ENCODE measurements at places on chromosomes 16 and 17. TPM values are rescaled to one million over a fixed set of nuclear protein-coding genes. Genes with fewer than 3 reads are reported as not detected.

- no peak overlapping the region for H3K4me3 ChIP-seq
- H3K27ac ChIP-seq = no peak overlapping the region
- no peaks in the 10 kb centered on the region for H3K36me3 ChIP-seq
- H3K27me3 ChIP-seq = no peaks in the 10 kb centered on the region
Measured at GRCh38 chr16:10520869-10521578, 59.4 kb downstream of the EMP2 start.

GRCh38 chr16:23729503-23730424 is 16.7 kb upstream of the ERN2 start:
- H3K4me3 ChIP-seq = no peak overlapping the region
- peaks cover 16% of the 10 kb centered on the region for H3K27me3 ChIP-seq
- H3K27ac ChIP-seq = no peak overlapping the region

GRCh38 chr17:81129289-81129688 is 36.0 kb upstream of the PVALEF start:
- no peak overlapping the region for H3K4me3 ChIP-seq
- no peaks in the 10 kb centered on the region for H3K27me3 ChIP-seq
- no peak overlapping the region for H3K27ac ChIP-seq
- no peak for DNase-seq
- H3K36me3 ChIP-seq = no peaks in the 10 kb centered on the region

Gene SERPINF2
- 4.8 TPM for total RNA-seq

DNA sequence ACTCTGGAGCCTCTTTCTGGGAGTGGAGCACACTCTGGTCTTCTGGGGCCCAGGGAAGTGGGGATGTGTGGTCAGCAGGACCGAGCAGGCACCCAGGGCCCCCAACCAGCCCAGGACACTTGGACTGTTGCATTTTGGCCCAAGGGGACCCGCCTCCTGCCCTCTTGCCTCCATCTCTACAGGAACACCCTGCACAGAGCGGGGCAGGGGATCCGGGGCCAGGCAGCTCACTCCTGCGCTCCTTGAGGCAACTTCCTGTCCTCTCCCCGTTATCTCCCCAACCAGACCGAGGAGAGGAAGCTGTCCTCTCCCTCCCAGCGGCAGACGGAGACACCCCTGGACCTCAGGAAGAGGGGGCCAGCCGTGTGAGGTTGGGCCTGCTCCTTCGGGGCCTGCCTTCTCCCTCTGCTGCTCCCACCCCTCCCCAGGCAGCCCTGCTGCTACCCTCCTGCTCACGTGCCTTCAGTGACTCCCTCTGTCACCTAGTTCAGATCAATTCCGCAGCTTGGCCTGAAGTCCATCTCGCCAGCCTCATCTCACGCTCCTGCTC is 10.0 kb upstream of the ATP2A3 start:
- no peak overlapping the region for H3K27ac ChIP-seq
- peaks cover 69% of the 10 kb centered on the region for H3K4me1 ChIP-seq
- H3K4me3 ChIP-seq = no peak overlapping the region
- no peaks in the 10 kb centered on the region for H3K36me3 ChIP-seq
- no peaks in the 10 kb centered on the region for H3K27me3 ChIP-seq

- H3K4me1 ChIP-seq = no peaks in the 10 kb centered on the region
- H3K27me3 ChIP-seq = peaks cover 15% of the 10 kb centered on the region
- H3K27ac ChIP-seq = no peak overlapping the region
- peak; percentile 47 for DNase-seq
- no peak overlapping the region for H3K4me3 ChIP-seq
Measured at GRCh38 chr17:36816907-36817288, 120.4 kb upstream of the LHX1 start.

DNA sequence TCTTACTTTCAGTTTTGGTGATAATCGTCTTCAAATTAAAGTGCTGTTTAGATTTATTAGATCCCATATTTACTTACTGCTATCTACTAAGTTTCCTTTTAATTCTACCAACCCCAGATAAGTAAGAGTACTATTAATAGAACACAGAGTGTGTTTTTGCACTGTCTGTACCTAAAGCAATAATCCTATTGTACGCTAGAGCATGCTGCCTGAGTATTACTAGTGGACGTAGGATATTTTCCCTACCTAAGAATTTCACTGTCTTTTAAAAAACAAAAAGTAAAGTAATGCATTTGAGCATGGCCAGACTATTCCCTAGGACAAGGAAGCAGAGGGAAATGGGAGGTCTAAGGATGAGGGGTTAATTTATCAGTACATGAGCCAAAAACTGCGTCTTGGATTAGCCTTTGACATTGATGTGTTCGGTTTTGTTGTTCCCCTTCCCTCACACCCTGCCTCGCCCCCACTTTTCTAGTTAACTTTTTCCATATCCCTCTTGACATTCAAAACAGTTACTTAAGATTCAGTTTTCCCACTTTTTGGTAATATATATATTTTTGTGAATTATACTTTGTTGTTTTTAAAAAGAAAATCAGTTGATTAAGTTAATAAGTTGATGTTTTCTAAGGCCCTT is 56.8 kb downstream of the HLF start:
- H3K27me3 ChIP-seq = no peaks in the 10 kb centered on the region
- no peaks in the 10 kb centered on the region for H3K4me1 ChIP-seq
- no peak overlapping the region for H3K4me3 ChIP-seq
- H3K36me3 ChIP-seq = no peaks in the 10 kb centered on the region
- DNase-seq = no peak

Gene EVPLL
- total RNA-seq = not detected

DNA sequence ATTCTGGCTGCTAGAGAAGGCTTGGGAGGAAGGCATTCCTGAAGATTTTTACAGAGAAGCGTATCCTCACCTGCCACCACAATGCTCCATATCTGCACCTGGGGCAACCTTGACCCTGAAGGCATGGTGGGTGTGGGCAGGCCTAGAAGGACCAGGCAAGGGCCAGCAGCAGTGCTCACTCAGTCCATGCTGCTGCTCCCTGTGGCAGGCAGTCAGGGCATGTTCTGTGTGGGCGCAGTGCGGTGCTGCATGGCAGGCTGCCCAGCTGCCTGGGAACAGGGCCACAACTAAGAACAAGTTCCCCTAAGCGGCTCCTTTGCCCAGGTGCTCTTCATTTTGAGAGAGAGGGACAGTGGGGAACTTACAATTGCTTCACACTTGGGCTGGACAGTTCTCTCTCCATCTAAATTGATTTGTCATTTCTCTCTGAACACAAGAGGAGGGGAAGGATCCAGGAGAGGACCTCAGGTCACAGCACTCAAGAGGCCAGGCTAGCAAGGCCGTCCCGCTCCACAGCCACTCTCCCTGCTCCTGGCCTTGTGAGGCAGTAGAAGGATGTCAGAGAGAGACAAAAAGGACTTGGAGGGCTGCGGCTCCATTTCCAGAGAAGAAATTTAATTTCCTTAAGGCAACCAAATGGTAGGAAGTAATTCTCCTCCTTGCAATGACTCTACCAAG is 158.8 kb downstream of the AATF start:
- no peak for DNase-seq
- no peak overlapping the region for H3K27ac ChIP-seq
- no peaks in the 10 kb centered on the region for H3K27me3 ChIP-seq
- no peak overlapping the region for H3K4me3 ChIP-seq

Gene LPO
- total RNA-seq = not detected

Gene PLCG2
- total RNA-seq = 205 TPM

DNA sequence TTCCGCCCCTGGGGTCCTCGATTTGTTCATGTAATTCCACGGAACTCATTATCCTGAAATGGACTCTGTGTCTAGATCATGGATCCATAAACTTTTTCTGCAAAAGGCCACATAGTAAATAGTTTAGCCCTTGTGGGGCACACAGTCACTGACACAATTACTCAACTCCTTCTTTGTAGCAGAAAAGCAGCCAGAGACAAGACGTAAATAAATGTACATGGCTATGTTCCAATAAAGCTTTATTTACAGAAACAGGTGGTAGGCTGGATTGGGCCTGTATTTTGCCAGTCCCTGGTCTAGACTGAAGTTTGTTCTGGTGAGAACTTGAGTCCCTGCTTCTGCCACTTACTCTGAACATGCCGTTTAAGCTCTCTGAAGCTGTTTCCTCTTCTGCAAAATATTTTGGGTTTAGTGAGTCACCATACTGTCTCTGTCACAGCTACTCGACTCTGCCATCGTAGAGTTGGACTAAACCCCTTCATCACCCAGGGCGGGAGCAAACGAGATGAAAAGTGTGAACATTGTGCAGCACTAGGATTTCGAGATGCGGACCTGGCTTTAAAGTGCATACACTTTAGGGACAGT is 61.9 kb upstream of the FOXF1 start:
- H3K27me3 ChIP-seq = peaks cover 16% of the 10 kb centered on the region
- H3K36me3 ChIP-seq = no peaks in the 10 kb centered on the region
- H3K27ac ChIP-seq = no peak overlapping the region
- no peaks in the 10 kb centered on the region for H3K4me1 ChIP-seq
- DNase-seq = no peak

Gene CDC6
- total RNA-seq = 5.7 TPM

GRCh38 chr16:31428279-31428597 is at the start of gene COX6A2:
Gene COX6A2 (minus strand): TSS chr16:31428360. CDS start chr16:31428325, 35 bp downstream.
- no peak within 1 kb of the TSS for H3K27ac ChIP-seq
- H3K4me1 ChIP-seq = peaks cover 5% of the 10 kb centered on the region
- H3K27me3 ChIP-seq = no peaks in the 10 kb centered on the region

Gene ADAD2
- total RNA-seq = 4.0 TPM

Gene GSE1
- total RNA-seq = 79.8 TPM

Gene C17orf107
- 2.5 TPM for total RNA-seq

DNA sequence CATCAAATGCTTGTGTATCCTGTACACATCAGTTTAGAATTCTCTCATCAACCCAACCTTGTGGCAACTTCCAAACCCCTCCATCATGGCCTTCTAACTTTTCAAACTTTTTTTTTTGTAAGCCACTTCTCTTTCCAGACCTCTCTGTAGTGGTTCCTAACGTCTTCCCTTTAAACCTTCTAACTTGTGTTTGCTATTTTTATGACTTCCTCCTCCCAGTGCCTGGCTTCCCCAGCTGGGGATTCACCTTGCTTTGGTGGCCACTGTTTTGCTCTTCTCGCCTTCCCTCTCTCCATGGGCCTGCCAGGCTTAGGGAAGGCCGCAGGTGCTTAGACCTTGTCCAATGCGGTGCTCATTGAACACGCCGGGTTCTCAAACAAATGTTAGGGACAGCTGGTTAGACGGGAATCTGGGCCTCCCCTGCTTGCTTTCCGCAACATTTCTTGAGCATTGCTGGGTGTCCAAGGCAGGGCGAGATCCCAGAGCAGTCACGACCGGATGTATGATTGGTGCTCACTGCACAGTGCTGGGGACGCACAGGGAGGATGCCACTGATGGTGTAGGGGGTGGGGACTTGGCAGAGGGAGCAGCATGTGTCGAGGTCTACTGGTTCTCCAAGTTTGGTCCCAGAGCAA is 1.1 kb upstream of the XYLT2 start:
- no peak overlapping the region for H3K4me3 ChIP-seq
- peak overlapping the region; percentile 80 for H3K27ac ChIP-seq
- no peak for DNase-seq
- no peaks in the 10 kb centered on the region for H3K36me3 ChIP-seq

DNA sequence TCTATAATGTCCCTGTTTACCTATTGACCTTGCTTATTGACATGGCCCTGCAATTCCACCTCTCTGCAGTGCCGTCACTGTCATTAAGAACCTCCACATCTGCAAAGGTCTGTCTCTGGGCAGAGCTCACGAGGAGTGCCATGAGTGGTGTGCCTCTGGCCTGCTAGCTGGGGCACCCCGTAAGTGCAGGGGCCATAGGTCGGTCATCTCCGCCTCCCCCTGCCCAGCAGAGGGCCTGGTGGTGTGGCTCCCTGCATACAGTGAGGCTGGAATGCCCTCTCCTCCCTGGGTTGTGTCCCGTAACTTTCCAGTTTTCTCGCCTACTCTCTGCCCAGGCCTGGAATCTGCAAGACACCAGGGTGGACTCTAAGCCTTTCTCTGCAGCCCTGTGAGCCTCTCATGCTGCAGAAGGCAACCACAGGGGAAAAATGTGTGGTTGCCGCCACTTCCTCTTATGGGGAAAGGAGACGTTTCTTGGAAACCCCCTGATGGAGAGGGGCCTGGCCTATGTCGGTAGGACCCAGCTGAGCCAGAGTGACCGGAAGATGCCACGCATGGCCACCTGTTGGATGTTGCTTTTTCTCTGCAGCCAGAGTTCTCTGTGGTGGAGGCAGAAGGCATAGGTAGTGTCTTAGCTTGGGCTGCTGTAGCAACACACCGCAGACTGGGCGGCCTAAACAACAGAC is 2.7 kb upstream of the SNX20 start:
- H3K4me3 ChIP-seq = no peak overlapping the region
- peak overlapping the region; percentile 78 for H3K27ac ChIP-seq
- H3K36me3 ChIP-seq = no peaks in the 10 kb centered on the region
- peak; percentile 87 for DNase-seq
- peaks cover 77% of the 10 kb centered on the region for H3K4me1 ChIP-seq

DNA sequence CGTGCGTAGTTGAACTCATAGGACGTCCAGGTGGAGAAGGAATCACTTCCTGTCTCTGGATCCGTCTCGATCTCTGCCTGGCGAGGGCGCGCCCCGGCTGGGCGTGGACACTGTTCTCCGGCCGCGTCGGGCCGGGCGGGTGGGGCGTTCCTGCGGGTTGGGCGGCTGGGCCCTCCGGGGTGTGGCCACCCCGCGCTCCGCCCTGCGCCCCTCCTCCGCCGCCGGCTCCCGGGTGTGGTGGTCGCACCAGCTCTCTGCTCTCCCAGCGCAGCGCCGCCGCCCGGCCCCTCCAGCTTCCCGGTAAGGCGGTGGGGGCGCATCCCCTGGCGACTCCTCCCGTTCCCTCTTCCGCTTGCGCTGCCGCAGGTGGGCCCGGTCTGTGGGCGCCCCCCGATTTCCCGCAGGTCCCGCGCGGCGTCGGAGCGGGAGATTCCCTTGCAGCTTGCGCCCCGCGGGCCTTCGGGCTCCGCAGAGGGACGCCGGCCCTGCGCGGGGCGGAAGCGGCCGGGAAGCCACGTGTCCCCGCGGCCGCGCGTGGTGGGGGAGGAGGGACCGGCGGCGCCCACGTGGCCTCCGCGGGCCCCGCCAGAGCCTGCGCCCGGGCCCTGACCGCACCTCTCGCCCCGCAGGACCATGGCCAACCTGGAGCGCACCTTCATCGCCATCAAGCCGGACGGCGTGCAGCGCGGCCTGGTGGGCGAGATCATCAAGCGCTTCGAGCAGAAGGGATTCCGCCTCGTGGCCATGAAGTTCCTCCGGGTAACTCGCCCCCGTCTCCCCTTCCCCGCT is at the start of gene NME2:
Gene NME2 (plus strand): TSS at position 214 of the 789 bp plus-strand sequence. CDS start 420 bp downstream, at position 634.
- peak; percentile 95 for DNase-seq
- peaks cover 28% of the 10 kb centered on the region for H3K36me3 ChIP-seq

GRCh38 chr17:42180411-42180921 is 476 bp downstream of the KCNH4 start:
- no peaks in the 10 kb centered on the region for H3K36me3 ChIP-seq
- no peak overlapping the region for H3K27ac ChIP-seq
- DNase-seq = no peak
- peak overlapping the region; percentile 50 for H3K4me3 ChIP-seq
- H3K27me3 ChIP-seq = peaks cover 20% of the 10 kb centered on the region
- peaks cover 55% of the 10 kb centered on the region for H3K4me1 ChIP-seq

Gene PRM1
- total RNA-seq = not detected

DNA sequence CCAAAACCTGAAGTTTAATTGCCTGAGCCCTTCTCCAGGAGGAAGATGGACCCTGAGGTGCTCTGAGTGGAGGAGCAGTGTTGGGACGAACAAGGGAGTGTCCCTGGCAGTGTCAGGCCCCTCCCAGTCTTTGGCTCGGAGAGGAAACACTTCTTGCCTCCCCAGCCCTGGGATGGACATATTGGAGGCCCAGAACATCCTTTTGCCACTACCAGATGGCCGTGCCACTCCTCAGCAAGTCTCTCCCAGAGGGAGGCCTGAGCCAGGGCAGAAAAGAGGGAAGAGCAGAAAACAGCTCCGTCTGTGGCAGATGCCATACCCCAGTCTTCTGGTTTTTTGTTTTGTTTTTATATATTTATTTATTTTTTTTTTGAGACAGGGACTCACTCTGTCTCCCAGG is 91.5 kb upstream of the CRHR1 start:
- H3K4me1 ChIP-seq = no peaks in the 10 kb centered on the region
- H3K27me3 ChIP-seq = no peaks in the 10 kb centered on the region
- no peaks in the 10 kb centered on the region for H3K36me3 ChIP-seq
- DNase-seq = no peak
- H3K4me3 ChIP-seq = no peak overlapping the region
- H3K27ac ChIP-seq = no peak overlapping the region

Gene BCL6B
- total RNA-seq = 33.1 TPM

All from spleen (tissue), 13 donors.